Temporal lobe (tissue), 4 donors: ENCODE measurements at places on chromosomes 7 and 10. TPM values are rescaled to one million over a fixed set of nuclear protein-coding genes. Genes with fewer than 3 reads are reported as not detected.

Gene LIPK
- total RNA-seq = not detected

Gene CLRN3
- total RNA-seq = not detected

Gene POLR2J
- 7.9 TPM for total RNA-seq

Gene RFC2
- total RNA-seq = 15.7 TPM

Gene SUFU
- 7.1 TPM for total RNA-seq
